ENCODE measurements at places on chromosomes 7 and 10.

DNA sequence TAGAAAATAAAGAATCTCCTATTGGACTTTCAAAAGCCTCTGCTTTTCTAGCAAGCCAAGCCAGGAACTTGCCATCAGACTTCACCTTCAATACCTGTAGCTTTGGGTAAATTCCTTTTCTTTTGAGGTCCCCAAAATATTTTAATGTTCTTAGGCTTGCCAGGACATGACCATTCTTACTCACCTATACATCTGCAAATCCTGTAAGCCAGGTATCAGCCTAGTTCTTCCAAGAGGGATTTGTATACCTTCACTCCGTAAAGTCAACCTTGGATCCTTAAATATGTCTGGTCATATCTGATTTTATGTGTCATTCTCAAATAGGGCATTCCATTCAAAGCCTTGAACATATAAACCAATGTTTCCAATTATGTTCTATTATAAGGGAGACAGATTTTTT lies 210.6 kb upstream of the CELF2 start:
- no peak for DNase-seq

GRCh38 chr7:111499027-111499426 lies 63.3 kb downstream of the IMMP2L start:
- DNase-seq = no peak

DNA sequence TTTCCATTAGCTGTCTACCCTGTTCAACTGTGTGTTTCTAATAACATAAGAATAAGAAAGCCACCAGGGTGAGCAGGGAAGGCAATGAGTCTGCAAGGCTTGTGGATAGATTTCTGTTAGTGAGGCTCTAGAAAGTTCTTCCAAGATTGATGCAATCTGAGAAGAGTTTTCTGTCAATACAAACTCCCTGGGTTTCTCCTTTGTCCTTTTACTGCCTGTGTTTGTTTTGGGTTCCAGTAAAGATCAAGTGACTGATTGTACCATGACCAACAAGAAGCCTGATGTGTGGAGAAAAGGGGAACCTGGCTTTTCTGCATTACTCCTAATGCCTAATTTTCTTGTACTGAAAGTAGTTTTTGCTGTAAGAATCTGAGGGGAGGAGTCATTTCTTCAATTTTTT lies 139.9 kb downstream of the CFTR start:
- DNase-seq = no peak

DNA sequence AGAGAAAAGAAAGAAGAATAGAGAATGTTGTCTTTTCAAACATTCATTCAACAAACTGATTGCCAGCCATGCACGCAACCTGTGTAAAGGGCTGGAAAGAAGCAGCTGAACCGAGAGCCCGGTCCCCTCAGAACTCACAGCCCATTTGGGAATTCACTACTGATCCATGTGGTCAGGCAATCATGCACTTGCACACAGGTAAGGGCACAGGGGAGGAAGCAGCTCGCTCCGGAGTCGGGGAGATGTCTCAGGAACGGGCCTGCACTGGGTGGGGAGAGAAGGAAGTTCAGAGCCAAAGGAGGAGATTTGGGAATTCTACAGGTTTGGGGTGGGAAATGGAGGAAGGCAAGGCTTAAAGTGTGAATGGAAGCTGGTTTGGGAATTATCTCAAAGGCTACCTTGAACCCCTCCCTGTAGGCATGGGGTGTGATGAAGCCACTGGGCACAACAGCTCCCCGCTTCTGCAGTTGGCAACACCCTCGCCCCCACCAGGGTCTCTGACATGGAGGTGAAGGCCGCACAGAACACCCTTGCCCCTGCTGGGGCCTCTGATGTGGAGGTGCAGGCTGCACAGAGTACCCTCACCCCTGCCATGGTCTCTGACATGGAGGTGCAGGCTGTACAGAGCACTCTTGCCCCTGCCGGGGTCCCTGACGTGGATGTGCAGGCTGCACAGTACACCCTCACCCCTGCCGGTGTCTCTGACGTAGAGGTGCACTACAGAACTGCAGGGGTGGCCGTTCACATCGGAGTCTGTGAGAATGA lies 194.4 kb upstream of the RNF32 start:
- DNase-seq = no peak

DNA sequence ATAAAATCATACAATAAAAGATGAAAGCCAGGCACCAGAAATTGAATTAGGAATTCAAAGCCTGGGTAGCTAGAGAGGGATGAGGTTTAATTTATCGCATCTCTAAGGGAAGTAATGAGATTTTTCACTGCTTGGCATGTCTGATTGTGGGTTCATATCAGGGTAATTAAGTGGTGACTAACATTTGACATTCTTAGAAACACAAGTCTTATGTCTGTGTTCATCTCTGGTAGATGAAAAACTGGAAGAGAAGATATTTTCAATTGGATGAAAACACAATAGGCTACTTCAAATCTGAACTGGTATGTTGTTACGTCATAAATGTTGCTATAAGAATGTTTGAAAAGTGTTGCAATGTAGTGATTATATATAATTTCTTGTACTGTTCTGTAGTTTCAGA lies 36.8 kb upstream of the ARMS2 start:
- DNase-seq = no peak

- DNase-seq = no peak
These were observed 318.3 kb upstream of the ZMIZ1 start for GRCh38 chr10:78750418-78750817.

DNA sequence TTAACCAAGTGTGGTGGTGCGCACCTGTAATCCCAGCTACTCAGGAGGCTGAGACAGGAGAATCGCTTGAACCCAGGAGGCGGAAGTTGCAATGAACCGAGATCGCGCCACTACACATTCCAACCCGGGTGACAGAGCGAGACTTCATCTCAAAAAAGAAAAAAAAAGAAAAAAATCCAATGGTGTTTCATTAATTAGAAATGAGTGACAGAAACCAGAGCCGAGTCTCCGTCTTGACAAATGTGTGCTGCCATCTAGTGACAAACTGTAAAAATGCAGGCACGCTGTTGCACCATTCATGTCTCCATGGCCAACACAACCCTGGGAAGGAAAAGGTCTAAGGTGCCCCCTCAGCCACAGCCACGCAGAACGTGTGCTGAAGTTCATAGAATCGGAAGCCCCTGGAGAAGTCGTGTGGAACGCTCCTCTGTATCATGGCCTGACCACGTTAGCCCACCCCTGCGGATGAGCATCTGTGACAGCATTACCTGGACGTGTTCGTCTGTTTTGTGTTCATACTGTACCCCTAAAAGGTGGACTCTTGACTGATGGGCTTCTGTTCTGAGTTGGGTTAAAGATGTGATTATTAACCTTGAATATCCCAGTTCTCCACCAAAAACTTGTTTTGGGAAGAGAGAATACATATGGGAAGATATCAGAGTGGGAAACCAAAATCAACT lies 94.9 kb downstream of the LYZL2 start:
- peak; percentile 16 for DNase-seq

DNA sequence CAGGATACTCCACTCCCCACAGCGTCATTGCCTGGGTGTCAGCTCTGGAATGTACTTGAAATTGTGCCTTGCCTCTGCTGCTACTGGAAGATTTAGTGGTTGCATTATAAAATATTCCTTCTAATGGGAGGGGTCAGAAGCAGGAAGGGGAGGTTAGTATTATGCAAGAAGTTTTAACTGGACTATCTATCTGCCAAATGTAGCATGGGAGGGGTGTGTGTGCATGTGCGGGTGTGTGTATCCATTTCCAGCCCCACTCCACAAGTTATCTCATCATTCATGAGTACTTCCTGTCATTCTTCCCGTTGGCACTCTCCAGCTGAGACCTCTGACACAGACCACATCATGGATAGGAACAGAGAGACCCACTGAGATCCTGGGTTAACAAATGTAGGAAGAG lies 13.4 kb downstream of the MBL2 start:
- DNase-seq = no peak

DNA sequence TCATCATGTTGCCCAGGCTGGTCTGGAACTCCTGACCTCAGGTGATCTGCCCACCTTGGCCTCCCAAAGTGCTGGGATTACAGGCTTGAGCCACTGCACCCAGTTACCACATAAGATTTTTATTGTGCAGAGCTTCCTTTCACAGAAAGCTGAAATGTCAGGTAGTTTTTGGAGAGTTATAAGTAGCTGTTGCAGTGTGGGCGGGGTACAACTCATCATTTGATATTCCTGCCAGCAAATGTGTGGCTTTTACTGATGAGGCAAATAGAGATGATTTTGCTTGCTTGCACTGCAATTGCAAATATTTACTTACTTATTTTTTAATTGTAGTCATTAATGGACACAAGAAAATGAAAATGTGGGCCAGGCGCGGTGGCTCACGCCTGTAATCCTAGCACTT lies 32.4 kb downstream of the NKX2-3 start:
- no peak for DNase-seq

- no peak for DNase-seq
These were observed 52.6 kb upstream of the CAPZA2 start for GRCh38 chr7:116809636-116810266.

DNA sequence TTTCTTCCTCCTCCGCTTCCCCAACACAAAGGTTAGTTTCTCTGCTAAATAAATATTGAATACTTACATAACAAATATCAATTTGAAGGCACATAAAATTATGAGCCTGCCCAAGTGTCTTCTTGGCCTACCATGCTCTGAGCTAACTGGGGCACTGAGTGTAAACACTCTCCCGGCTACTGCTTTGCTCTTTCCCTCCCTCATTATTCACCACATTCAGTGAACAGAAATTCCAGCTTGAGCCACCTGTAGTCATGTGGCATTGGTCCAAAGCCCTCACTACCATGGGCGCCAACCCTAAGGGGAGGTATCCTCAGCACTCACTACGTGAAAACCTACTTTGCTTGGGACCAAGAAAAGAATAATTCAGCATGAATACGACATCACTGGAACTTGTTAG lies 409.0 kb downstream of the KCNMA1 start:
- no peak for DNase-seq

DNA sequence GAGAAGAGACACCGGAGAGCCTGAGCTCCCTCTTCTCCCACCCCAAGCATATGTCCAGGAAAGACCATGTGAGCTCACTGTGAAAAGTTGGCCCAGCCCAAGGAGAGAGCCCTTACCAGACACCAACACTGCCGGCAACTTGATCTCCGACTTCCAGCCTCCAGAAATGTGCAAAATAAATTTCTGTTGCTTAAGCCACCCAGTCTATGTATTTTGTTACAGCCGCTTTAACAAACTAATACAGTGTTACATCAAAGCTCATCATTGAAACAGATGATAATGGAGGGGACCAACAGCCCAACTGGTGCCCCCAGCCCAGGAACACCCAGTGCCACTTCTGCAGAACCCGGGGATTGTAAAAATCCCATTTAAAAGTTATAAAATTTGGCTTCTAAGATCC lies 18.9 kb downstream of the RGR start:
- DNase-seq = no peak

DNA sequence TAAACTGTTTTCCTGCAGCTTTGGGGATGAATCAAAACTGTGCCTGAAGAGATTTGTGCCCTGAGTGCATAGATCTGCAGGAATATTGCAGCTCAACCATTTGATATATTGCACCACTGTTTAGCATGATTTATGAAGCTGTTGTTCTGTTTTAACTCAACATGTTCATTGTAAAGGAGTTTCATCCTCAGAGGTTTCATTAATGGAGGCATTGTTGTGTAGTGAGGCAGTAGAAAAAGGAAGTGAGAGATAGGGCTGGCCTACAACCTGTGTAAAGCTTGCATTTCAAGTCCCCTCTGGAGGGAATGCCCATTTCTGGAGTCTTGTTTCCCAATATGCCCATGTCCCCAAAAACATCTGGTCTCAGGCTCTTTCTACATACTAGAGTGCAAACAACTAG lies 67.5 kb downstream of the DNAJC12 start:
- DNase-seq = no peak
